ENCODE measurements at places on chromosomes 12 and 14. TPM values are rescaled to one million over a fixed set of nuclear protein-coding genes. Genes with fewer than 3 reads are reported as not detected.

The RFLNA gene
- 0.19 TPM for total RNA-seq

The NAV3 gene
- total RNA-seq: 5.4 TPM

The ANO2 gene
- 82.9 TPM for total RNA-seq

DNA sequence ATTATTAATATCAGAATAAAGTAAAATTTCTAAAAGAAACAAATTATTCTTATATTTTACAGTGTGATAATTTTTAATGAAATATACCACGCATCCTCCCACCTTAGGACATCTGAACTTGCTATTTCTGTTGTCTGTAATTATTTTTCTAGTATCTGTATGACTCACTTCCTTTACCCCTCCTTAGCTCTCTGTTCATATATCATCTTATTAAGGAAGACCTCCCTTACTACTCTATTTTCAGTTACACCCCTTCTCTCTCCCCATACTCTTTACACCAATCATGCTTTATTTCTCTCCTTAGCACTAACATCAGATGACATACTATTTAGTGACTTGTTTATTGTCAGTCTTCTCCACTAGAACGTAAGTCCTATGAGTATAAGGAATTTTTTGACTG is 34.2 kb upstream of the C12orf50 start:
- peak; percentile 1 for DNase-seq

The NFE2 gene
- total RNA-seq: not detected

The C12orf54 gene
- total RNA-seq: not detected

- no peak for DNase-seq
These were observed 165.9 kb downstream of the TMTC3 start for GRCh38 chr12:88307961-88308360.

All from dermis blood vessel endothelial cell (primary cell).